ENCODE measurements at places on chromosomes 3 and 15. TPM values are rescaled to one million over a fixed set of nuclear protein-coding genes. Genes with fewer than 3 reads are reported as not detected.

The MME gene
- 1.1 TPM for total RNA-seq

The ZPLD1 gene
- total RNA-seq: 12.3 TPM

The SENP5 gene
- total RNA-seq: 35.9 TPM

The NLGN1 gene
- 11.5 TPM for total RNA-seq

The LRRC31 gene
- total RNA-seq: not detected

- no peak for DNase-seq
Observed at GRCh38 chr15:52505151-52505550, 23.5 kb downstream of the MYO5A start.

DNA sequence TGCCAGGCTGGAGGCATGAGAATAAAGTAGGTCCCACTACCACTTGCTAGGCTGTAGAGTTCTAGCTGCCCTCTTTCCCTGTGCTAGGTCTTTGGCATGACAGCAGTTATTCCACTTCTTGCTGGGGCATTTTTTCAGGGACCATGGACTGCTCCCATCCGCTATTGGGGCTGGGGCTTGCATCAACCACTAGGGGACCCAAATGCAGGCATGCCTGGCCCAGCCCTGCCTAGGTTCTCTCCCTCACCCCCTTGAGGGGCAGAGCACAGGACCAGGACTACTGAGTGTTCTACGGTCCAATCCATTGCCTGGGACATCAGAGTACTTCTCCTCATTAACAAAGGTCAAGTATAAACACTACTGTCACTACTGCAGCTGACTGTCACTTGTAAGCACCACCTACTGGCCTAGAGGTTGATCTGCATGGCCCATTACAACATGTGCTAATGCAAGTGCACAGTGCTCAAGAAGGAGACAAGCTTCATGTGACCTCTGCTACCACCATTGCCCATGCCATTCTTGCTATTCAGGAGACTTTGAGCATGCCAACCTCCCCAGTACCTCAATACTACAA, 270.5 kb downstream of the MBNL1 start:
- no peak for DNase-seq

DNA sequence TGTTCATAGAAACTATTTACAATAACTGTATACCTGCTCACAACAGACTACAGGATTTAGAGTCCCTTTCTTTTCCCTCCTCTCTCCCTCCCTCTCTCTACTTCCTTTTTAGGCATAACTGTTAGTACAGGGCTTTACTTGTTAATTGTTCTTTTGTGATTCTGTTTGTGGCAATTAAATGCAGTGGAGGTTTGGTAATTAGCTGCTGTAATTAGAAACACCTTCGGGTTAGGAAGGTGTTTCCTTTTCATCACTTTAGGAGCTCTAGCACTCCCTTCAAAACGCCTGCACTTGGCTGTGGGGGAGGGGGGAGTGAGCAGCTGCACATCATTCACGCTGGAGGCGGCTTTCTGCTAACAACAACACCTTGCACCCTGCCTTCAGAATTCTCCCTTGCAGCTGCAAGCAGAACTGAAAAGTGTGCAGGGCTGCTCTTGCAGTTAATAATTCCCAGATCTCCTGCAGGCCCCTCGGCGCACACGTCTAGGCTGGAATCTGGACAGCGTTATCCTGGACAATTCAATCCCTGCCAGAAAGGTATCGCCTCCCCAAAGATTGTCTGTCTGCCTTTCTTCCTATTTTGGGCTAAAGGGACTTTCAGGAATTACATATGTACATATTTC, 242.6 kb upstream of the RGMA start:
- DNase-seq: no peak

DNA sequence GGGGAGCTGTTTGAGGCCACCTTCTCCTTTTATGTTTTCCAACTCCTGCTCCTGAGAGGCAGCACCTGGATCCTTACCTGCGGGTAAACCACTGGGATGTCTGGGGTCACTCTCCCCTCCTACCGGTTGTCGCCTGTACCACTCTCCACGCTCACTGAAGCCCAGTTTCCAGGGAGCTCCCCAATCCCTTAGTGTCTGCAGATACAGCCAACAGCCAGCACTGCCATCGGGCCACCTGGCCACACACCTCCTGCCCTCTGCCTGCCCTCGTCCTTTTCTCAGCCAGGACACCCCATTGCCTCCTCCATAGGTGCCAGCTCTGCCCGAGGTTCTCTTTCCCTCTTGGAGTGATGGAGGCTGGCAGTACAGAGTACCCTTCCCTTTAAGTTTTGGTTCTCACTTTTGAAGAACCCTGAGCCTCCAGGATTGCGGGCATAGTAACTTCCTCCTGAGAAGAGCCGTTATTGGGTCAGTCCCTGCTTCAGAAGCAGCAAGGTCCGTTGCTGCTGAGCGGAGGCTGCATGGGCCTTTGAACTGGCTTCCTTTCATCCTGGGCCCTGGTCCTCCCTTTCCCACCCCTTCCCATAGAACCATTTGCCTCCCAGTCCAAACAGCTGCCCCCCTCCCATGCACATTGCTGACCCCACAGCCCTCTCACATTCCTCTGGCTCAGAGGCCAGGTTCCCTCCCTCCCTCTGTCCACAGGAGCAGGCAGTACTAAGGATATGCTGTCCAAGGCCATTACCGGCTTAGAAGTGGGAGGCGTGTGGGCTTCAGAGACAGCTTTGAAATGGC, 30.9 kb downstream of the ARNT2 start:
- DNase-seq: no peak

DNA sequence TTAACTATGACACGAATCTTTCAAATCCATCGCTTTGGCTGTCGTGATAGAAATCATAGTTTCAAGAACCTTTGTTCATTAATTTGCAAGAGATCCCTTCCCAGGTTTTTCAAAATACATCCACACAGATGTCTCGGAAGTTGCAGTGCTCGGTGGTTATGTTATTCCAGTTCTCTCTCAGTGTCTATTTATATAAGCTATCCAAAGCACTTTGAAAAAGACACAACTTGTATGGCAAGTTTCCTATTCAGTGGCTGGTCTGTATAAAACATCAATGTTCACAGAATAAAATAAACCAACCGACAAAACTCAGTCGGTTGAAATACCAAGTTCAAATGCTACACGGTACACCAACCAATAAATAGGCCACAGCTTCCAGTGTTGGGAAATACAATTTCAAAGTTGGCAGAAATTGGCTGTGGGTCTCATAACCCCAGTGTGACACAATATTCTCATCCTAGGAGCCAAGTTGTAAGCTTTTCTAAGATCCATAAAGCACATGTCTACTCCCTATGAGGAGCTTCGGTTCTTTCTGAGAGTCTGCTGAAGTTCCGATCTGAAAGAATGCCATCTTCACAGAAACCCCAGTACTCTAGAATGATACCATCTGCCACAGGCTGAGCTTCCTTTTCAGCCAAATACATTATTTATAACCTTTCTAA, 23.7 kb downstream of the SATB1 start:
- no peak for DNase-seq

DNA sequence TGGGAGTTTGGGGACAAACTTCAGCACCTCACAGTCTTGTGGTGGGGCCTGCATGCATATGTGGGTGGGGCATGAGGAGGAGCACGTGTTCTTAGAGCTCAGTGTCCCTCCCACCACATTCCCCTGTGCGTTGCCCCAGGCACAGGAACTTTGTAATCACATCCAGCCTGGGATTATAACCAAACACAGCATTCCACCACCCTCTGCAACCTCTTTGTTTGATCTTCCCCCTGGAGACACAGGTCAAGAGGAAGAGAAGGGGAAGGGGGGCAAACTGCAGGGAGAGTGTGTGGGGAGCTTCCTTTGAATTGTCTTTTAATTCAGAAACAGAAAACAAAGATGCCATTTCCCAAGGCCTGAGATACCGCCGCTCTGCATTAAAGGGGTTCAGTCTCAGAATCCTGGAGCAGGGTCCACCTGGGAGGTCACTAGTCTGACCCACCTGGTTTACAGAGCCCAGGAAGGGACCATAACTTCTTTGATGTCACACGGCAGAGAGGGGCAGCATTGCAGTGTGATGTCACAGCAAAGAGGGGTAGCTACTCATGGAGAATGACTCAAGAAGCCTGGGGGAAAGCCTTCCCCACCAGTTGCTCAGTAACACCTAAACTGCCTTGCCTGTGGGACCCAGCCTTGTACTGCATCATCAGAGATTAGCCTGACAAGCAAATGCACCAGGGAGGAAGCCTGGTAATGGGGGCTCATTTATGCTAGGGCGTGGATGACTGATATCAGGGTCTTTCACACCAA, 106.3 kb upstream of the RNU6-1 start:
- DNase-seq: no peak

GRCh38 chr3:8766148-8766547, 3.3 kb downstream of the OXTR start:
- DNase-seq: peak; percentile 58

GRCh38 chr15:91261345-91261744, 161.3 kb downstream of the SV2B start:
- no peak for DNase-seq

DNA sequence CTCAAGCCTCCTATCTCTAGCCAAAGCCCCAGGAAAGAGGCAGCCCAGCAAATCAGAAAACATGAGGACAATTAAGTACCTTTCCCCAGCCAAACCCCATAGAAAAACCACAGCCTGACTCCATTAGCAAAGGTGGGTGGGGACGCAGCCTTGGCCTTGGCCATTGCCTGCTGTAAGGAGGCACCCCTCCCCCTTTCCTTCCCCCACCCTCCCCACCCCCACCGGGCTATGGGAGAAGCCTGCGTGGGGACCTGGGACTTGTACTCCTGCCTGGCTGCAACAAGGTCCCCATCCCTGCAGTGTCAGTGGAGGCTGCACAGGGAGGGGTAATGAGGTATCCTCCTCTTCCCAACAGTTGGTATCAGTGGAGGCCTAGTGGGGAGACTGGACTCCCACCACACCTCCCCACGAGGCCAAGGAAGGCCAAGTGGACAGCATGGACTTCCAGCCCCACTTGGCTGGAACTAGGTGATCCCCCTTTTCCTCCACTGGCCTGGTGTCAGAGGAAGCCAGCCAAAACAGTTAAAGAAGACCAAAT, 20.5 kb downstream of the PRR23E start:
- DNase-seq: peak; percentile 45

DNA sequence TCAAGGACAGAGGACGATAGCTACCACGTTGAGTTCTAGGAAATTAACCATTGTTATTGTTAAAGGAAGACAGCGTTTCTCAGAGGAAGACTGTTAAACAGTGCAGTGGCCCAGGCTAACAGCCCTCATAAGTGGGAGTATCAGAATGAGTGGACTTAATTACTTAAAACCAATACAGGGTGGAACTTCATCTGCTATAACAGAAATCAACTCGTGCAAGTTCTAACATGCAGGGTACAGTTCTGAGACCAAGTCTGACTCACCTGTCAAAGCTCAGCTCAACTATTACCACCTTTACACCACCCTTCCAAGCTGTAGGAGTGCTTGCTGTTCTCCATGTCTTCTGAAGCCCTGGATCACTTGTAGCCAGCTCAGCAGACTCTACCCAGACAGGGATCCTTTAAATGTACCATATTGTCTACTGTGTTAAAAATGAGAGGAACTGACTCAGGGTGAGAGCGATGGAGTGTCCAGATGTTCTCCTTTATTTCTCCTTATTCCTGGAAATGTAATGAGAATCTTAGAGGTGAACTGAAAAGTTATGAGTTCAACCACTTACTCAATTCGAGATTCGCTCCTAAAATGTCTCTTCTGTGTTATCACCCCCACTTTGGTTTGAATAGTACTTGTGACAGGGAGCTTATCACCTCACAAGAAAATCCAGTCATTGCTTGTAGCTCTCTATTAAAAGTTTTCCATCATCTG, 26.5 kb downstream of the CD86 start:
- no peak for DNase-seq

DNA sequence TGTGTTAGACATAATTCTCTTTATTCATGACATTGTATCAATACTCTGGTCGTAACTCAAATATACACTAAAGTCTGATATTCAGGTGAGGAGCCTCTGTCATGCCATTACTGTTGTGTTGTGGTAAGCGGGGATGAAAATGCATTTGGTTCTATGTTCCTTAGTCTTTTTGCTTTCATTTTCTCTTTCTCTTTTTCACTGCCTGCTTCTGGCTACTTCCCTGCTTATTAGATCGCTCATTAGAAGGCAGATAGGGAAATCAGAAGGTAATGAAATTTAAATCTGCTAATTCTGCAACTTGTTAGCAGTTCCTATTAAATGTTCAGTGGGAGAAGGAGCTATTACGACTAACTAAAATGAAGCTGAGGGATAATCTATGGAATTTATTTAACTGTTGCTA, 345.0 kb downstream of the GRM7 start:
- DNase-seq: no peak

GRCh38 chr3:18586076-18586475, 160.9 kb upstream of the SATB1 start:
- DNase-seq: no peak

DNA sequence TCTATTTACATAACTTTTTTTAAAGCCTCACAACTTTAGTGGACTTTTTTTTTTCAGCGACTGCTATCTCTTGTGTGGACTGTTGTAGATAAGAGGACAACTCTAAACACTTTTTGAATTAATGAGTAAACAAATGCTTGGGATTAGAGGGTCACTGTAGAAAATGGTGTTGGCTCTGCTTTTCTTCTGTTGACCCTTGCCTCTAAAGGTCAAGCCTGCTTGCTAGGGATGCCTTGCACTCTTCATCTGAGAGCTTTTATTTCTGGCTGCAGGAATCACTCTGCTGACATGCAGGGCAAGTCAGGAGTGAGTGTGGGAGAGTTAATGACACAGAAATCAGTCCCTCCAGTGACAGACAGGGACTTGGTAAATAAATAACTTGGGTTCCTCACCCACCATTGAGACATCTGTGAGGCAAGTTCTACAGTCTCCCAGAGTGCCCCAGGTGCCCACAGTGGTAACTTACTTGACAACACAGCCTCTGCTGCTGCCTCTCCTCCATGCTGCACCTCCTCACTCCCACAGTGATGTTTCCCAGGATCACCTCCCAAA, 390.1 kb downstream of the IL20RB start:
- no peak for DNase-seq

DNA sequence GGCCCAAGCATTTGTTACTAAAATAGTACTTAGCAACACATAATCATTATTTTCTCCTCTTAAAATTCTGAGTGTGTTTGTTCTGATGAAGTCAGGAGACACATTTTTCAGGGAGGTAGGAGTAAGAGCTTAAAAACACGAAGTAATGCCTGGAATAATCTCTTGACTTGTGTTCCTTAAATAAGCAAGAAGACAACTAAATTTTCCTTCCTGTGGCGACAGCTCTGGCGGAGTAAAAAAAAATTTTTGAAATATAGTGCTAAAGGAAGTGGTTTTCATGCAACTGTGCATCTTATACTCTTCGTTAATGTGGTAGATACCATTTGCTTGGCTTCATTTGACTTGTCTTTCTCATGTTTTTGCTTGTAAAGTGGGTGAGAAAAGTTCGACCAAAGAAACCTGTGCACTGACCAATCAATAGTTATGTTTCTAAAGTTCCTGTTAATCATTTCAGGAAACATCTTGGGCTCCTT, 11.1 kb upstream of the MBNL1 start:
- no peak for DNase-seq

DNA sequence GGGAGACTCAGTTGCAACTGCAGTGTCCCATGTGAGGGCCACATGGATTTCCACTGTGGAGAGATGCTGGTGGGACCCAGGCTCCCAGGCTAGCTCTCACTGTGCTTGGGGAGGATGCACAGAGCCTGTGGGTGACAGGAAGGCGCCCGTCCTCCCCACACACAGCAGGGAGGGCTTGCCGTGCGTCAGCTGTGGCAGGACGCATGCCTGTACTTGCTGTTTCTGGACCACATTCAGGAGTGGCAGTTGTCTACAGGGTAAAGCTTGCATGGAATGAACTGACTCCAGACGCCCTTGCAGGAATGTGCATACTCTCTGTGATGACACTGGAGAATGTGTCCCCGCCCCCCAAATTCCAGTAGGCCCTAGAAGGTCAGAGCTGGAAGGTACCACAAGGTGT, 63.8 kb upstream of the SNRPA1 start:
- DNase-seq: no peak

GRCh38 chr3:183779896-183780465, 45.4 kb downstream of the MAP6D1 start:
- no peak for DNase-seq

GRCh38 chr15:73936588-73937290, 10.5 kb downstream of the LOXL1 start:
- DNase-seq: peak; percentile 67

All from posterior vena cava (tissue), 2 donors.